Stimulated activated CD4-positive, alpha-beta T cell treated with anti-CD3 and anti-CD28 coated beads, Interleukin-1b, Interleukin-23, amount 100 ng/mL, for 1 hour (primary cell): ENCODE measurements at places on chromosomes 1 and 21.

- DNase-seq, result no peak
These were observed 255.9 kb downstream of the FAF1 start for GRCh38 chr1:50704126-50704525.

- no peak for DNase-seq
These were observed 39.4 kb upstream of the SPOCD1 start for GRCh38 chr1:31855038-31855845.

DNA sequence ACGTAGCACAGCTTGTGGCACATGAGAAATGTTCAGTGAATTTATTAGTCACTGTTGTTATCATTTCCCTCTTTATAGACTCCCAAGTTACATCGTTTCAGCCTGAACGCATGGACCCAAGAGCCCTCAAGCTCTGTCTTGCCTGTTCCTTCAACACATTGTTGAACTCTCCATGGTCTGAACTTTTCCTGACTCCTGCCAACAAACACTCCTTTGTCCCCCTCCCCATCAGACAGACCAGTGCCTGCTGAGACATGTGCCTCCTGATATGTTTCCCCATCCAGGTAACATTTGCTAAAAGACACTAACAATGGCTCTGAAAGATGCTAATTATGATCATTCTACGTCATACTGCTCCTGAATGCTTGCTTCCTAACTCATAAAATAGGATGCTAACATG lies 108.7 kb upstream of the NFIA start:
- no peak for DNase-seq

DNA sequence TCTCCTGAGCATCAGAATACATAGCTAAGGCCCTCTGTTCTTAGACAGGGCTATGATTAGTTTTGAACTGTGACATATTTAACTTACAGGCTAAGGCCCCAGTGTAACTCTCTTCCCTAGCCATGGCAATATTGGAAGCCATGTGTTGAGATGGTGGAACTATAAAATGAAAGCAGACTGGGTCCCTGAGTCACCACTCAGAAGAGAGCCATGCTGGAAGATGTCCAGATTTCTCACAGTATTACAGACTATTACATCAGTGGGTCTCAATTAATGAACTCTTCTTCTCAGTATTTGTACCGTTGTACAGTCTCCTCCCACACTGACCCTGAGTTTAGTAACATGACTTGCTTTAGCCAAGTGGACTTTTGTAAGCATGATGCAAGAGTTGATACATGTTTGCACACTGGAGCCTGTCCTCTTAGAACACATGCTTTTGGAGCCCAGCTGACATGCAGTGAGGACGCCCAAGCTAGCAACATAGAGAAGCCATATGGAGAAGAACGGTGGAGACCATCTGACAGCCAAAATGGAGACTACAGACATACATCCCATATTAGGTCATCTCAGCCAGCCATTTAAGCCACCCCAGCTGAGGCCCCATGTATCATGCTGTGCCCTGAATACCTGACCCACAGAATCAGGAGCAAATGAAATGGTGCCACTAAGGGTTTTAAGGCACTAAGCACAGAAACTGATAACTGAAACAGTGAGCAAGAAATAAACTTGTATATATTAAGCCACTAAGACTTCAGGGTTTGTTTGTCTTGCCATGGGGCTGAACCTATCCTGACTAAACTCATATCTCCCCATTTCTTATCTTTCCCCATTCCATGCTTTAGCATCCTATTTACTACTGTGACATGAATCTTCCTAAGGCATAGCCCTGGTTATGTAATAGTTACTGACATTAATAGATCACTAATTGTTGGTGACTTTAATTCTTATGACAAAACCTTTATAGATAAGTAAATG lies 24.4 kb downstream of the TBX15 start:
- no peak for DNase-seq

- DNase-seq, result no peak
These were observed 36.0 kb upstream of the DHCR24 start for GRCh38 chr1:54922921-54923421.

DNA sequence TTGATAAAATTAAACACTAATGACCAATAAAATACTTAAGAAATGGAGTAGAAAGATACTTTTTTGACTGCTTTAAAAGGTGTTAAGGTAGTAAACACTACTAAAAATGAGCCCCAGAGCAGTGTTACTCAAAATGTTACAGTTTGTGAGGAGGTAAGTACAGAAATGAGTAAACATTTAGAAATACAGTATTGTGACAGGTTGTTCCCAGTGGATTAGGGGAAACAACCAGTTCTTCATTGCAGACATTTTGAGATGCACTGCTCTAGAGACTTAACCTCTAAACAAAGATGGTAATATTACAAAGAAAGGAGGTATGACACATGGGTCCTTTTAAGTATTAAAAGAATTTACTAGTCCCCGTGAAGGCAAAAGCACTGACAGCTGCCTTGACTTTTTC lies 12.7 kb downstream of the DHX9 start:
- no peak for DNase-seq

DNA sequence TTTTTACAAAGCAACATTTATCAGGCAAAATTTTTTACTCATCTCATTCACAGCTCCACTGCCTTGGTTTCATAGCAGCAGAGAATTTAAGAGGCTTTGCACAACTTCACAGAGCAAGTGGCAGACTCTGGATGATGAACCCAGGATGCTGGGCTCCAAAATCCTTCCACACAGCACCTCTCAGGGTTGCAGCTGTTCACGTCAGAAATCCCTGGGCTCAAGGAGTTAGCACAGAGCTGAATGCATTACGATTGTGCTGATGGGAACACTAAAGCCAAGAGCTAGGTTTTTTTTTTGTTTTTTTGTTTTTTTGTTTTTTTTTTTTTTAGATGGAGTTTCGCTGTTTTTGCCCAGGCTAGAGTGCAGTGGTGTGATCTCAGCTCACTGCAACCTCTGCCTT lies 2.4 kb upstream of the HTR6 start:
- no peak for DNase-seq

GRCh38 chr1:57517587-57518374 lies 93.9 kb upstream of the DAB1 start:
- DNase-seq, result no peak

DNA sequence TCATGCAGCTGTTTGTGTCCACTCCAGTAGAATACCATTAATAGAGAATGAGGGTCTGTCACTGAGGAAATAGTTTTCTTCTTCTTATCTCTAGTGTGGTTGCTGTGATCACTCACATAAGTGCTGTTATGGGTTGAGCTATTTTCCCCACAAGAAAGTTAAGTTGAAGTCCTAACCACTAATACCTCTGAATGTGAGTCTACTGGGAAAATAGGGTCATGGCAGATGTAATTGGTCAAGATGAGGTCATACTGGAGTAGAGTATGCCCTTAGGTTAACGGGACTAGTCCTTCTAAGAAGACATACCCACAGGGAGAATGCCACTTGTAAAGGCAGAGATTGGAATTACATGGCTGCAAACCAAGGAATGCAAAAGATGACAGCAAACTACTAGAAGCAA lies 70.5 kb upstream of the COL24A1 start:
- no peak for DNase-seq

- DNase-seq, result no peak
These were observed 42.9 kb downstream of the SH3GLB1 start for GRCh38 chr1:86747304-86747703.
